ENCODE measurements at places on chromosomes 2 and 18.
A peak's percentile ranks its signal among the peaks of the same experiment; 100 is the strongest.

DNA sequence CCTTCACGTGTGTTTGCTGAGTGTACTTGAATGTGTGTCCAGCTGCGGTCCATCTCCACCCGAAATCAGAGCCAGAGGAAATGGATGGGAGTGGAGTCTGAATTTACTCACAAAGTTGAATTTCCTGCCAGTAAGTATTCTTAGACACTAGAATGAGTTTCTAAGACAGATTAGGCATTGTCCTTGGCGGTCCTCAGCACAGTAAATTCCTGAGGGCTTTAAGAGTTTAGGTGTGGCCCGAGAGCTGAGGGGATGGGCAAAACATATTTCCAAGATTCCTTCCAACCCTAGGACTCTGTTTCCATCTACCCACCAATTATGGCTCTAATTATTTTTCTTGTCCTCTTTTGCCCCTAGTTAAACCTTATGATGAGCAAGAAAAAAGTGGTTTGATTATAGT is 90.3 kb upstream of the PHLPP1 start:
- no peak for DNase-seq

DNA sequence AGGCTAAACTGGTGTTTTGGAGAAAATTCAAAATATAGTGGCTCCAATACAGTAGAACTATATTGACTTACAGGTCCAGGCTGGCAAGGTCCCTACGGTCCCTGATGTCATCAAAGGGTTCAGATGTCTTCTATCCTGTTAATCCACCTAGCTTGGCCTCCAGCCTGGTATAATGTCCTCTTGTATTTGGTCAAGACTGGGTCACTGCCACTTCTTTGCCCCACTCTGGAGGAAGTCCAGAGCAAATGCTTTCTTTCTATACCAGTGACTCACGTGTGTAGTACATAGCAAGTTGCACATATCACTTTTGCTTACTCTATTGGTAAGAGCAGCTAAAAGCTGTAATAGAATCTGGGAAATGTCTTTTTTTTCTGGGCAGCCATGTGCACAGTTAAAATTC is 80.8 kb downstream of the LCLAT1 start:
- DNase-seq, result no peak

- no peak for DNase-seq
These were observed 81.7 kb upstream of the STK17B start for GRCh38 chr2:196253116-196253480.

- DNase-seq, result no peak
These were observed 111.7 kb upstream of the AGAP1 start for GRCh38 chr2:235382179-235382578.

GRCh38 chr2:191660575-191660974 is 17.4 kb upstream of the NABP1 start:
- DNase-seq, result no peak

- peak; percentile 10 for DNase-seq
These were observed 78.0 kb downstream of the TMEM182 start for GRCh38 chr2:102839668-102840388.

GRCh38 chr18:6561862-6562291 is 147.2 kb upstream of the L3MBTL4 start:
- DNase-seq, result no peak

- DNase-seq, result no peak
These were observed 151.0 kb upstream of the PID1 start for GRCh38 chr2:229422063-229422462.

- no peak for DNase-seq
These were observed 2.2 kb downstream of the HMSD start for GRCh38 chr18:63951302-63951705.

DNA sequence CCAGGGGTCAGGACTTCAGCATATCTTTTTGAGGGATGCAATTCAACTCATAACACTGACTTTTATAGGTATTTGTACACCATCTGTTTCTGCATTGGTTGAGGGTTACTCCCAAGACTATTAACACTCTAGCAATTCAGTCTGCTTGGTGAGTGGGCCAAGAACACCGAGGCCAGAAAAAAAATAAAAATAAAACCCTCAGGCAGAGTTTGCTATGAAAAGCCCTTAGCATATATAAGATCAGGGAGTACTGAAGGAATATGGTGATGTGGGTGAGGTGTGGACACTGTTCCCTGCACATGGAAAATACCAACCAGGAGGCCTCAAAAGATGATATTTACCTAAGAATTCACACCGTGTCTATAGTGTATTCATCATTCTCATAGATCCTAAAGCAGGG is 383.2 kb upstream of the UBE2E3 start:
- no peak for DNase-seq

DNA sequence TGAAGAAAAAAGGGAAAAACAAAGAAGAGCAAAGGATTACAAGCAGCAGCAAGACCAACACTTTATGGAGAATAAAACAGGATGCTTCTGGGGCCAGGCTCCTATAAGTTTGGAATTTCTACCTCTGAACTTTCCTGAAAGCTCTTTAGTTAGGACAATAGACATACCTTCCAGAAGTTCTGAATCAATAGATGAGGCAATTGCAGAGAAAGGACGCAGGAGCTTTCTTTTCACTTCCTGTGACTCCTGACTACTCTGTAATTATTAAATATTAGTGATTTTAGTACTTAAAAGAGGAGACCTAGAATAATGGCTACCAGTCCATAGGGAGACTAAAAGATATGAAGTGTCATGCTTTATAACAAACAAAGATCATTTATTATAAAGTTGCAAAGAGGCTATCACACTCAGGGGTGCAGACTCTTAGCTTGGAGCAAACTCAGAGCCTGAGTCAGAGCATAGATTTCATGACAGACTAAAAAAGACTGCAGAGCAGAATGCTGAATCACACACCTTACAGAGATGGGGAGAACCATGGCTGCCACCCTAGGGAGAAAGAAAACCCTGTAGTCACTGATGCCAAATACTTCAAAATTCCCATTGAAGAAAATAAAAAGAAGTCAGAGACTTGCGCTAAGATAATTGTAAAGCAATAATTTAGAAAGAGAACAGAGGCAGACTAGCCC is 52.5 kb upstream of the FAM136A start:
- no peak for DNase-seq

DNA sequence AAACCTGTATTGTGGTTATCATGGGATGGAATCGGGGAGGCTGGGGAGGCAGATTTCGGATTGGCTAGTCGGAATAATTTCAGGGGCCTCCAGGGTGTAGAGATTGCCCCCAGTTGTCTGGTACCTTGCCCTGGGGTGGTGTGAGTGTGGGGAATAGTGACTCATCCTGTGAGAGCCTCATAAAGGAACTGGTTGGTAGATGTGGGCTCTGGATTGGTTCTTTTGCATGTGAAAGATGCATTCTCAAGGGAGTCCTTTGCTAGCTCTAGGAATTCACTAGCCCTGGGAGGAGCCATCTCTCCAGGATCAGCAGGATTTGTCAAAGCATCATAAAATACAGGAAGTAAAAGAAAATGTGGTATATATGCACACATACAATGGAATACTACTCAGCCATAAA is 331.6 kb downstream of the SETBP1 start:
- DNase-seq, result no peak

DNA sequence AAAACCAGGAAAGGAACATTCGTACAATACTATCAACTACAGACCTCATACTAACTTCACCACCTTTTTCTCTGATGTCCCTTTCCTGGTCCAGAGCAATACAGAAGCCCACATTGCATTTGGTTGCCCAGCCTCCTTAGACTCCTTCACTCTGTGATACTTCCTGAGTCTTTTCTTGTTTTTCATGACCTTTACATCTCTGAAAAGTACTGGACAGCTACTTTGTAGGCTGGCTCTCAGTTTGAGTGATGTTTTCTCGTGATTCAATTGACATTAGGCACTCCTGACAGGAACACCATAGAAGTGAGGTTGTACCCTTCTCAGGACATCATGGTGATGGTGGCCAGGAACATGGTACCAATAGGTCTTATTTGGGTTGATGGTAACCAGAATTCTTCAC is 185.9 kb upstream of the SLC39A10 start:
- no peak for DNase-seq

GRCh38 chr2:27805180-27805579 is 33.7 kb downstream of the MRPL33 start:
- DNase-seq, result no peak

GRCh38 chr2:174117951-174118930 is 130.1 kb downstream of the OLA1 start:
- DNase-seq, result no peak

DNA sequence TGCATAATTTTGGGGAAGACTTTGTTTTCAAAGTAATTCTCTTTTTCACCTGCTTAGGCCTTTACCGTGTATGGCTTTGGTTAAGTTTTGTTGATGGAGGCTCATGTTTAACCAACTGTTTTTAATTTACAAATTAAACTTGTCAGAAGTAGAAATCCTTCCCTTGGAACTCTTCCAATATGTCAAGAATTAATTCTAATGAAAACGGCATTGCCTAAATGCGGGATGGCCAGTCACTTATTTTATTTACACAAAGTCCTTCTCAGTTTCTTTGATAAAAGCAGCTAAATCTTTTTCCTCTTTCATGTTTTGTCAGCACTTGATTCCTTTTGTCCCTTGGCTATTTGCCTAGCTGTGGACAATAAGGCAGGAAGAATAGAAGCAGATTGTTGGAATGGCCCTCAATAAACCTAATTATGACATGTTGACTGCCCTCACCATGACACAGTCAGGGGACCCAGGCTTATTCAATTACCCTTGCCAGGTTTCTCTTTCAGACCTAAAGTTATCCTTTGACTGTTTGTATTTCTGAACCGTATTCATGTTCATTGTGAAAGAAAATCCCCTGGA is 26.3 kb downstream of the PAX3 start:
- DNase-seq, result no peak

DNA sequence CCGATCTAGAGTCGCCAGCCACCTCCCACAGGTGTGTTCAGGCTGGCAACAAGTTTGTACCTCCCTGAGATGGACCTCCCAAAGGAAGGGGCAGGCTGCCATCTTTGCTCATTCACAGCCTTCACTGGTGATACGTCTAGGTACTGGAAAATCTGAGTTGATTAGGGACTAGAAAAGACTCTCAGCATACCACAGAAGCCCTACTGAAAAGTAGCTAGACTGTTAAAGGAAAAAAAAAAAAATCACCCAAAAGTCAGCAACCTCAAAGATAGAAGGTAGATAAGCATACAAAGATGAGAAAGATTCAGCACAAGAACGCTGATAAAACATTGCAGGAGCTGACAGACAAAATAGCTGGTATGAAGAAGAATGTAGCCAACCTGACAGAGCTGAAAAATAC is 128.6 kb upstream of the WDR75 start:
- no peak for DNase-seq

DNA sequence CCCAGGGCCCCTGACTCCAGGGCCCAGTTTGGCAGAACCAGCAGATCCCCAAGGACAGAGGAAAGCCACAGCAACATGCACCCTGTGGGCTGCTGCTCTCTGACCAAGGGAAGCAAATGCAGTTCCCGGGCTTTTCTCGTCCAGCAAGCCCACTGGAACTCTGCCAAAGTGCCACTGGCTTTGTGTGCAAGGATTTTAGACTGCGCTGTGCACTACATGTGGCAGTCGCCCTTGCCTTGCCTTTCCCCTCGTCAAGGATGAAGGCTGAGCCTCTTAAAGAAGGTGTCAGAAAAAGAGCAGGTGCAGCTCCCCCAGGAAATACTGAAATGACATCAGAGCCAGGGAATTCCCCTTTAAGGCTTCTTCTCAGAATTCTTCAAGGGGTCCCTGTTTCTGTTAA is 199.2 kb downstream of the TFCP2L1 start:
- no peak for DNase-seq

DNA sequence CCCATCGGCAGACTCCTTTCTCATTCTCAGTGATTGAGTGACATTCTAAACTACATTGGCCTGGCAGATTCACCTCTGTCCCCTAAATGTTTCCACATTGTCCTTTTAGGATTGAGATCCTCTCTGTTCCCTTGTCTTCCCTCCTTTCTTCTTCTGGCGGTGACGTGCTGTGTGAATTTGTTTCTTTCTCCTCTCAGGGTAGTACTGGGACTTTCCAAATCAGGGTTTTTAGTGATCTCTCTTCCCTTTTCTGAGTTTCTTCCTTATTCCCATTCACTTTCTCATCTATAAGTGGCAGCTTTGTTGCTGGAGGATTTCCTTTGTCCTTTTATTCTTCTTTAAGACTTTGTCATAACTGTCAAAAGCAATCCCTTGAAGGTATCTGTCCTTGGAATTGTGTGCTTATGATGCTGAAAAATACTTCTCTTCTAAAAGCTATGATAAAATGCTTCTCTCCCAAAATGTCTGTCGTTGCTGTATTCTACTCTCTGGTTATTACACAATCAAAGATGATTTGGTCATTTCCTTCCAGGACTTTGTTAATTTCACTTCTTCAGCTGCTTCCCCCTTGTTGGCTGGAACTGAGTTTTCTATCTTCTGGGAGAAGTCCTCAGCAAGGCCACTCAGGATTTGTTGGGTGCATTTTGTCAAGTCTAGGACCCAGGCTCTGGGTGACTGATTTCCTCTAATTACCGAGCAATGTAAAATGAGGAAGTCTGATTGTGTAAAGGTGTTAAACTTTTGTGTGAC is 4.9 kb upstream of the IL1B start:
- DNase-seq, result no peak

- DNase-seq, result no peak
These were observed 298.6 kb upstream of the FAM98A start for GRCh38 chr2:33897741-33898140.

DNA sequence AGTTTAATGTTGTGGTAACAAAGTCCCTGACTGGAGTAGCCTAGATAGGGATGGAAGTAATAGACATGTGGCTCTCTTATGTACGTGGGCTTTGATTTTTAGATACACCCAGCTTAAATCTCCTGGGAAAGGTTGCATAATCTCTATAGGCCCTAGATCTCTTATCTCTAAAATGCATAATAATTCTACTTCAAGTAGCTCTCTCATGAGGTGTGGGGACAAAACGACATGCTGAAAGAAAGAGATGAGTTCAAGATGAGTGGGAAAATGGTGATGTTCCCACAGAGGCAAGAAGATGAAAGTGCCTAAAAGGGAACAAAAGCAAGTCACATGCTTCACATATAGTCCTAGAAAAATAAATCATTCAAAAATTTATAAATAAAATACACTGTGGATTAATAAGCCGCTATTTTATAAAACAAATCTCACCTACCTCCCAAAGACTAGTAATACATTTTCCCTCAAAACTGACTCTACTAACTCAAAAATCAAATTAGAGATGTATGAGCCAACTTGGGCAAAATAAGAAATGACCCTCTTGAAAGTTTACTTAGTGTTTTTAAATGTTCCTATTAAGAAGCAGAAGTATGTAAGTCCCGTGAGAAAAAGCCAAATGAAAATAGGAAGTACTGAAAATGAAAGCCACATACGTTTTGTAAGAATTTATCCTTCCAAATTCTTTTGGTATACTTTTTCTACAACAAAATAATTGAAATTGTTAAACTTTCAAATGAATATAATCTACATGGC is 148.2 kb upstream of the ITGA4 start:
- DNase-seq, result no peak

DNA sequence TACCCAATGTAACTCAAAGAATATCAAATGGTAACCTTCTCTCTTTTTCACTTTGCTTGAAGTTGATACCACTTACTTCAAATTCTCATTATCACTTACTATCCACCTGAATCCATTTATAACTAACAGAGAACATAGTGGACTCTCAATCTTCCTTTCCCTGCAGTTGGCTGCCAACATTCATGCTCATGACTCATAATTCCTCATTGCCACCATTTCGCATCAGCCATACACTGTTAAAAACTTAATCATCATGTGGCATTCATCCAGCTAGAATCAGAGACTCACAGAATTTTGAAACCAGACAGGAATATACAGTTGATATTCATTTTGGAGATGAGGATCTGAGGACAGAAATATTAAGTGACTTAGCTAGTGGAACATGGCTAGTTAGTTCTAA is 56.8 kb downstream of the SLC4A10 start:
- DNase-seq, result no peak
